ENCODE measurements at places on chromosomes 6 and 20.

DNA sequence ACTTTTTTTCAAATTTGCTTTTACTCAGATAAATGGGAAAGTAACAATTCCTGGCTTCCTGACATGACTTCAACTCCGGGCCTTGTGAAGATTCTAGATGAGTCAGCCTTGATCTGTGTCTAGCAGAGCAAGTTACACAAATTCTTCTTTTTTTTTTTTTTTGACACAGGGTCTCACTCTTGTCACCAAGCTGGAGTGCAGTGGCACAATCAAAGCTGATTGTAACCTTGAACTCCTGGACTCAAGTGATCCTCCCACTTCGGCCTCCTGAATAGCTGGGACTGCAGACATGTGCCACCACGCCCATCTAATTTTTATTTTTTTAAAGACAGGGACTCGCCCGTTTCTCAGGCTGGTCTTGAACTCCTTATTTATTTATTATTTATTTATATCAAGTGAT is 7.3 kb upstream of the ARHGAP18 start:
- DNase-seq, result no peak

- DNase-seq, result no peak
These were observed 1.9 kb upstream of the NKAIN4 start for GRCh38 chr20:63255931-63256704.

- no peak for DNase-seq
These were observed 26.6 kb downstream of the ZC3H12D start for GRCh38 chr6:149458196-149458595.

DNA sequence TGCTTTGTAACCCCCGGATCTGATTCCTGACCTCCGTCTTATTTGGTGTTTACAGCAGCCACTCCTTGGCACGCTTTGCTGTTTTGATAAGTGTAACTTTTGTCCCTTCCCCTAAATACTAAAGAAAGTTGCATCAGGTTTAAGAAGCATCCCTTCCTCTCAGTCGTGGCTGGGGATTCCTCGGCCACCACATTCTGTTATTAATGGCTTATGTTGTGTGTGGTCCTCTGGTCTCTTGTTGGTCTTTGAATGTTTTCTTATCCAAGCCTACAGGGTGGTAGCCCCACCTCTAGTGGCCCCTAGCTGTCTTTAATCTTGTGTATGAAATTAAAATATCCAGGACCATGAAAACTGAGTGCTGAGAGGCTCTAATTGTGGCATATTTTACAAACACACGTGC is 37.5 kb upstream of the FNDC1 start:
- DNase-seq, result no peak

GRCh38 chr6:147961481-147962141 is 381.0 kb upstream of the SASH1 start:
- no peak for DNase-seq

GRCh38 chr6:121799574-121799973 is 364.1 kb downstream of the GJA1 start:
- DNase-seq, result no peak

- DNase-seq, result no peak
These were observed 560.8 kb upstream of the IMPG1 start for GRCh38 chr6:76633259-76633658.

DNA sequence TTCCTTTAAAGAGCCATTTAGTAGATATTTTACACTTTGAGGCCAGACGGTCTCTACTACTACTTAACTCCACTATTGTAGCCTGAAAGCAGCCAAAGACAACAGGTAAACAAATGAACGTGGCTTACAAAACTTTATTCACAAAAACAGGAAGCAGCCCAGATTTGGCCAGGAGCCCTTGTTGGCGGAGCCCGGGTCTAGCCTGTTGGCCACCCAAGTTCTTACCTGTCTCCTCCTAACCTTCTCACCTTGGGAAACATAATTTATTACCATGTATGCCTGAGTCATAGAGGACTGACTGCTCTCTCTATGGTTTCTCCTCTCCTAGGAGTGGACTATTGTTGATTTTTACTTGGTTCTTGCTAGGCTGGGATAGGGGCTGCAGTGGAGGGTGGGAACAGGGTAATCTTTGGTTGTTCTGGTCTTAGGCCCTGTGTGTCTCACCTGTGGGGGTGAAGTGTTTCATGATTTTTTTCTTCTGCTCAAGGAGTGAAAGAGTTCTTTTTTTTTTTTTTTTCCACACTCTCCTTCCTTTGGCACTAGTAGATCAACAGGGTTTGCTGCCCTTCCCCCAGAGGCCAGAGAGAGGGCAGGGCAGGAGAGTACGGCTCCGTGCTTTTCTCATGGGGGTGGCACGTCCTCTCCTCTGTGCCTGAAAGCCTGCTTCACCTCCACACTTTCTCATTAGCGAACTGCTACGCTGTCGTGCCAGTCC is 90.0 kb downstream of the RPP40 start:
- DNase-seq, result no peak

DNA sequence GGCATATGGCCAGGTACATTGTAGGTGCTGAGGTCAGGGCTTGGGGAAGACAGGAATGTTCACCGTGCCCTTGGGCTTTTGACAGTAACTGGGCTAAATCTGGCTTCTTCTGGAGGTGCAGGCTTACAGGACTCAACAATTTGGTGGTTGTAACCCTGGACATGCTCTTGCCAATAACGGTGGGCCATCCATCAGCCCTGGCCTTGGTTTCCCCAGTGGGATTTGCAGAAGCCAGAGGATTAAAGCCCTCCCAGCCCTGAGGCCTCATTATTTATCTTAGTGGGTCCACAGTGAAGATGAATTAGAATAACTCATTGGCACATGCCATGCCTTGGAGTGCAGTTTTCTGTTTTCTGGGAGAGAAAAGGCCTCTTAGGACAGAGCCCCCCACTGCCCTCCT is 44.0 kb downstream of the TOX2 start:
- DNase-seq, result no peak

DNA sequence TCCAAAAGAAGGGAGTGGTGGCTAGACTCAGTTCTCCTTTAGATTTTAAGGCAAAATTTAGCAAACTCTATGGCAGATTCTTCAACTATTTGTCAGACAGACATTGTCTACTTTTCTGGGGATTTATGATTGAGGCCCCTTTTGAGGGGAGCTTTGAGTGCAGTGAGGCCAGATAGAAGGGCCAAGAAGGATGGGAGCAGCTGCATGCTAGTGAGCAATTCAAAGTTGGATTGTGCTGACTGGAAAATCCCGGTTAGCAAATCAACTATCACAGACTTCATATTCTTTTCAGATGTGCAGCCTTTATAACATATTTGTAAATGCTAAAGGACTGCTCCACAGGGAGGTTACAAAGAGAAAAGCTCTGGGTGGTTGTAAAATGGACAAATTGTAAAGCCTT is 35.0 kb upstream of the ESR1 start:
- no peak for DNase-seq

- no peak for DNase-seq
These were observed 88.8 kb downstream of the SASH1 start for GRCh38 chr6:148431413-148431812.

Measured in GF-D8 (cell line).